ENCODE measurements at places on chromosomes 4 and X.

GRCh38 chr4:97507587-97508245 is 635.6 kb downstream of the STPG2 start:
- H3K4me3 ChIP-seq: no peak overlapping the region
- no peak overlapping the region for H3K27ac ChIP-seq
- no peaks in the 10 kb centered on the region for H3K36me3 ChIP-seq
- H3K4me1 ChIP-seq: peaks cover 3% of the 10 kb centered on the region
- H3K27me3 ChIP-seq: no peaks in the 10 kb centered on the region

DNA sequence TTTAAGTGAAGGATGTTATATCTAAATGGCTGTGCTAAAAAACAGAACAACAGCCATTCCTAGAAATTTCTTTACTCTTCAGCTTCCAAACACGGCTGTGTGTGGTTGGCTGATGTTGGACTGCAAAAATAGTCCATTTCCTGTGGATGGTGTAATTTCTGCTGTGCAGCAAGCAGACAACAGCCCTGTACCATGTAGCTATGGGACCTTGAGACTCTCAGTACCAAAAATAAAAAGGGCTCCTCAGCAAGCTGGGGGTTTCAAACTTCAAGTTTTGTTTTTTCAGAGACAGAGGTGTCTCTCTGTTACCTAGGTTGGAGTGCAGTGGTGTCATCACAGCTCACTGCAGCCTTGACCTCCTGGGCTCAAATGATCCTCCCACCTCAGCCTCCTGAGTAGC is 18.1 kb downstream of the CD40LG start:
- H3K4me1 ChIP-seq: no peaks in the 10 kb centered on the region
- H3K4me3 ChIP-seq: no peak overlapping the region
- DNase-seq: no peak
- no peaks in the 10 kb centered on the region for H3K27me3 ChIP-seq
- no peak overlapping the region for H3K27ac ChIP-seq
- H3K36me3 ChIP-seq: no peaks in the 10 kb centered on the region

- no peaks in the 10 kb centered on the region for H3K4me1 ChIP-seq
- no peaks in the 10 kb centered on the region for H3K27me3 ChIP-seq
- H3K27ac ChIP-seq: no peak overlapping the region
- no peaks in the 10 kb centered on the region for H3K36me3 ChIP-seq
Observed at GRCh38 chrX:107666931-107667330, 38.6 kb downstream of the PRPS1 start.

GRCh38 chr4:89204624-89205023 is 93.3 kb downstream of the TIGD2 start:
- H3K36me3 ChIP-seq: no peaks in the 10 kb centered on the region
- no peaks in the 10 kb centered on the region for H3K4me1 ChIP-seq
- DNase-seq: no peak
- no peaks in the 10 kb centered on the region for H3K27me3 ChIP-seq
- no peak overlapping the region for H3K27ac ChIP-seq
- H3K4me3 ChIP-seq: no peak overlapping the region

DNA sequence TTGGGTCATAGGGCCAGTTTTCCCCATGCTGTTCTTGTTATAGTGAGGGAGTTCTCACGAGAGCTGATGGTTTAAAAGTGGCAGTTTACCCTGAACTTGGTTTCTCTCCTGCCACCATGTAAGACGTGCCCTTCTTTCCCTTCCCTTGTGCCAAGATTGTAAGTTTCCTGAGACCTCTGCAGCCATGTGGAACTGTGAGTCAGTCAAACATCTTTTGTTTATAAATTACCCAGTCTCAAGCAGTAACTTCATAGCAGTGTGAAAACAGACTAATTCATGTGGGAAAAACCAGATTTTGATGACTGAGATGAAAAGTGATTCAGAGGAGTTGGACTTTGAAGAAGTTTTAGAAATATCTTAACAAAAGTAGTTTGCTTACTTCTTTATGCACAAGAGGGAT is 101.4 kb downstream of the ARHGAP10 start:
- peaks cover 48% of the 10 kb centered on the region for H3K4me1 ChIP-seq
- no peak overlapping the region for H3K4me3 ChIP-seq
- no peaks in the 10 kb centered on the region for H3K27me3 ChIP-seq
- H3K36me3 ChIP-seq: no peaks in the 10 kb centered on the region

GRCh38 chr4:184441461-184442313 is 32.7 kb downstream of the IRF2 start:
- DNase-seq: no peak
- H3K36me3 ChIP-seq: no peaks in the 10 kb centered on the region
- H3K4me1 ChIP-seq: no peaks in the 10 kb centered on the region
- H3K4me3 ChIP-seq: no peak overlapping the region
- no peaks in the 10 kb centered on the region for H3K27me3 ChIP-seq
- H3K27ac ChIP-seq: no peak overlapping the region

DNA sequence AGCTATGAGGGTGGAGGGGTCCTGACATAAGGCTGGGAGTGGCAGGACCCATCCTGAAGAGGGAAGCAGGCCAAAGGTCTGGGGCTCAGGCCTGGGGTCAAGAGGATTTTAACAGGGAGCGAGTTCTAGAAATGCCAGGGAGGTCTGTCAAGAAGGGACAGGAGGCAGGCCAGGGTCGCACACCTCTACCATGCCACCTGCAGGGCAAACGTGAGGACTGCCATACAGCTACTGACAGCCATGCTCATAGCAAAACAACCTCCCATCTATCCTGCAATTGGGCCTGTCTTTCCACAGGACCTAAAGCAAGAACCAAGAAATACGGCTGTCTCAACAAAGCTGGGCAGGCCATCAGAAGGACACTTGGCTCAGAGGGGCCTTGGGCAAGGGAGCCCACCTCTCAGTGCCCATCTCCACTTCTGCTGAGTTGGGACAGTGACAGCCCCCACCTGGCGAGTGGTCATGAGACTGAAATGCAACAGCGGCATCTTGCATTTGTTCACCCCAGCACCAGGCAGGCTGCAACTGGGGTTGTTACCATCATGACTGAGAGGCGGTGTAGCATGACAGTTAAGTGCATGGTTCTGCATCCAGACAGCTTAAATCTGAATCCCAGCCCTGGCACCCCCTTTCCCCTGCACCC is 92.7 kb downstream of the WFS1 start:
- no peaks in the 10 kb centered on the region for H3K4me1 ChIP-seq
- DNase-seq: no peak
- no peak overlapping the region for H3K27ac ChIP-seq
- H3K4me3 ChIP-seq: no peak overlapping the region
- no peaks in the 10 kb centered on the region for H3K27me3 ChIP-seq
- peaks cover 1% of the 10 kb centered on the region for H3K36me3 ChIP-seq

- peaks cover 23% of the 10 kb centered on the region for H3K4me1 ChIP-seq
- H3K36me3 ChIP-seq: no peaks in the 10 kb centered on the region
- H3K4me3 ChIP-seq: peak overlapping the region; percentile 14
- H3K27ac ChIP-seq: peak overlapping the region; percentile 32
- no peak for DNase-seq
Observed at GRCh38 chrX:7131621-7132020, 15.9 kb upstream of the STS start.

- H3K4me3 ChIP-seq: no peak overlapping the region
- no peak for DNase-seq
- no peaks in the 10 kb centered on the region for H3K36me3 ChIP-seq
- no peaks in the 10 kb centered on the region for H3K4me1 ChIP-seq
Observed at GRCh38 chr4:153169776-153170175, 34.5 kb upstream of the TRIM2 start.

- H3K36me3 ChIP-seq: no peaks in the 10 kb centered on the region
- H3K4me1 ChIP-seq: no peaks in the 10 kb centered on the region
- no peak for DNase-seq
- no peak overlapping the region for H3K27ac ChIP-seq
- no peak overlapping the region for H3K4me3 ChIP-seq
- peaks cover 70% of the 10 kb centered on the region for H3K27me3 ChIP-seq
Observed at GRCh38 chr4:5888222-5889001, 4.5 kb downstream of the CRMP1 start.

GRCh38 chrX:39648548-39649254 is 449.1 kb downstream of the BCOR start:
- H3K4me1 ChIP-seq: no peaks in the 10 kb centered on the region
- H3K4me3 ChIP-seq: no peak overlapping the region
- DNase-seq: no peak
- H3K36me3 ChIP-seq: no peaks in the 10 kb centered on the region
- peaks cover 9% of the 10 kb centered on the region for H3K27me3 ChIP-seq

- H3K27ac ChIP-seq: no peak overlapping the region
- H3K36me3 ChIP-seq: no peaks in the 10 kb centered on the region
- peaks cover 9% of the 10 kb centered on the region for H3K4me1 ChIP-seq
- no peak for DNase-seq
- H3K27me3 ChIP-seq: no peaks in the 10 kb centered on the region
Observed at GRCh38 chr4:128308986-128309385, 21.4 kb upstream of the PGRMC2 start.

DNA sequence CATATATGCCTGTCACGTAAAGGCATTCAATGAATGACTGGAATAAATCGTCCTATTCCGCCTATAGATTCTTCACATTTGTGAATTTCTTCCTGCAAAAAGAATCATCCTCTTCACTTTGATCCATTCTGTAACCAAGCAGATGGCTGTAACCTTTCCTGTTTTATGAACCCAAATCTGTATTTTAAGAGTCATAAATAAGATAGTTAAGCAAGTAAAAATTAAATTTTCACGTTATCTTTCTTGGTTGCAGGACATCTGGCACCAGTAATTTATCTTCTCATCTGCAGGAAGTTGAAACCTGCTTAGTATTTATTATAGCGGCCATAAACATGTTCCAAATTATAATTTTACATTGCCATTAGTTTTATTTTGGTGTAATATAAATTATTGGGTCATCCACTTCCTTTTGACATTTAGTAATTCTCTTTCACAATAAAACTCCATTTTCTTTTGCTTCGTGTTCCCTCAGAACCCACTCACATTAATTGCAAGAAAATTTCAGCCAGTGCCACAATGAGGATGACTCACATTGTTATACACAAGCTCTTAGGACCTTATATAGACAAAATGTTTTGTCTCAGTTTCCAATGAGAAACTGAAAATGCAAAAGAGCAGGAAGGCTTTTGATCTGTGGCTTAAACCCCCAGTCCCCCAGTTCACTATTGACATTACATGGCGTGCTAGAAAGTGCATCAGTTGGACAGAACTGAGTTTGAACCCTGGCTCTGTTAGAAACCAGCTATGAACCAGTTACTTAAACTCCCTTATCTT is 51.1 kb downstream of the TMEM156 start:
- no peak for DNase-seq
- no peak overlapping the region for H3K4me3 ChIP-seq
- no peaks in the 10 kb centered on the region for H3K36me3 ChIP-seq
- no peaks in the 10 kb centered on the region for H3K4me1 ChIP-seq

DNA sequence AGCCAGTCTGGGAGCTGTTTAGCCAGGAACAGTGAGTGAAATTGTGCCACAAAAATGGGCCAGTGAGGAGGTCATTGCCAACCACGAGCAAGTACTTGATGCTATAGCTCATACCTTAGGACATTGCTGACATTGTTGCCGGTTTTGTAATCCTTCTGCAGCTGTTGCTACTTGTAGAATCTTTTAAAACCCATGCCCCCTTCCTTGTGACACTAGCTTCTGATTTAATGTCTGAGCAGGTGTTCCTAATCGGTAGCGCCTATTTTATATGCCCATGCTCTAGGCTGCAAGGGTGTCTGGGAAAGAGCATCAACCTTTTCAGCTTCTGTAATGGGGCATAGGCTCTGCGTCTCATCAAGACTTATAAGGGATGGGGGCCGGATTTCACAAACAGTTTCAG is 2.6 kb downstream of the POLA1 start:
- H3K36me3 ChIP-seq: peaks cover 3% of the 10 kb centered on the region
- DNase-seq: no peak
- H3K4me1 ChIP-seq: no peaks in the 10 kb centered on the region
- no peaks in the 10 kb centered on the region for H3K27me3 ChIP-seq
- H3K4me3 ChIP-seq: no peak overlapping the region
- no peak overlapping the region for H3K27ac ChIP-seq

GRCh38 chrX:69021141-69021960 is 143.9 kb downstream of the PJA1 start:
- peaks cover 12% of the 10 kb centered on the region for H3K4me1 ChIP-seq
- no peaks in the 10 kb centered on the region for H3K36me3 ChIP-seq
- DNase-seq: no peak
- no peak overlapping the region for H3K27ac ChIP-seq
- H3K27me3 ChIP-seq: peaks cover 3% of the 10 kb centered on the region

DNA sequence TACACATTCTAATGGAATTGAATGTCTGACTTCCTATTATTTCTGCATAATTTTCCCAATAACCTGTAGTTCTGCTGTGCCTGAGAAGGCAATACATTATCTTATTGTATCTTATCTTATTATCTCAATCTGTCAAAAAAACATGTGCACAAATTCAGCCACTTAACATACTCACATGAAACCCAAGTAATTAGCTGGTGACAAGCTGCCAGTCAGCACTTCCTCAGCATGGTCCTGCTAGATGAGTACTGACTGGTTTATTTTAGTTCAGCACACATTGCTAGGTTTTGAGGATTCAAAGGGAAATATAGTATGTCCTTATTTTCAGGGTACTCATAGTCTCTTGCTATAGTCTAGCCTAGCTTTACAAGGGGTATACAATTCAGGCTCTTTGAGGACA is 17.9 kb upstream of the FGG start:
- no peaks in the 10 kb centered on the region for H3K36me3 ChIP-seq
- no peak overlapping the region for H3K4me3 ChIP-seq
- no peaks in the 10 kb centered on the region for H3K27me3 ChIP-seq
- no peak overlapping the region for H3K27ac ChIP-seq
- H3K4me1 ChIP-seq: peaks cover 5% of the 10 kb centered on the region

DNA sequence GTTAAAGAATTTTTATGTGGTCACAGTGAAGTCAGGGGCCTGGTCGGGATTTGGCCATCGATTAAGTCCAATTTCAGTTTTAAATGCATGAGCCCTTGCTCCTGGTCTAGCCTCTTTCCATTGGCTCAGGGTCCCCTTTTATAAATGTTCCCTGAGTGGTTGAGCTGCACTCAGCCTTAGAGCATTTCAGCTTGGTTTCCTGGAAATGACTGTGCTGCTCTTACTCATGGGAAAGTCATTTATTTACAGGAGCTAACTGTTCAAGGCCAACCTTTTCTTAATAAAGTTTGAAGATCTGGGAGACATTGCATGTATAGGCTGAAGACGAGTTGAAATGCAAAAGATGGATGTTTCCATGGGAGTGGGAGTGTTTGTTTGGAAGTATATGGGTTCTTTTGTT is 98.8 kb upstream of the CLNK start:
- no peaks in the 10 kb centered on the region for H3K27me3 ChIP-seq
- no peak overlapping the region for H3K27ac ChIP-seq
- no peaks in the 10 kb centered on the region for H3K36me3 ChIP-seq
- no peak overlapping the region for H3K4me3 ChIP-seq
- DNase-seq: no peak

DNA sequence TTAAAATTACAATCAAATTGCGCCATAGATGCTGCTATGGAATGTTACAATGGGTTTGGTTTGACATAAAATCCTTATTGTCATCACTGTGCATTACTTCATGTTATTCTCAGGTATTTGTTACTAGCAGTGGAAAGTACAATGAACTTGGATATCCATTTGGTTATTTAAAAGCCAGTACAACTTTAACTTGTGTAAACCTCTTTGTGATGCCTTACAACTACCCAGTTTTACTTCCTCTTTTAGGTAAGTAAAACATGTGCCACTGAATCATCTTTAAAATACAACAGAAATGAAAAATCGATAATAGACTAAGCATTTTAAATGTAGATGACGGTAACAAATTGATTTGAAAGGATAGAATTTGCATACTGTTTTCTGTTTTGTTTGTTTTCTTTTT is 35.6 kb downstream of the INTS6L start:
- H3K27ac ChIP-seq: no peak overlapping the region
- no peak overlapping the region for H3K4me3 ChIP-seq
- H3K36me3 ChIP-seq: no peaks in the 10 kb centered on the region
- H3K4me1 ChIP-seq: no peaks in the 10 kb centered on the region
- no peaks in the 10 kb centered on the region for H3K27me3 ChIP-seq

GRCh38 chrX:41406201-41406600 is 40.9 kb upstream of the NYX start:
- no peaks in the 10 kb centered on the region for H3K27me3 ChIP-seq
- H3K4me1 ChIP-seq: peaks cover 4% of the 10 kb centered on the region
- no peak for DNase-seq

All from keratinocyte (primary cell).